Upper lobe of left lung (tissue), 6 donors: ENCODE measurements at places on chromosomes 3 and 15. TPM values are rescaled to one million over a fixed set of nuclear protein-coding genes. Genes with fewer than 3 reads are reported as not detected.

DNA sequence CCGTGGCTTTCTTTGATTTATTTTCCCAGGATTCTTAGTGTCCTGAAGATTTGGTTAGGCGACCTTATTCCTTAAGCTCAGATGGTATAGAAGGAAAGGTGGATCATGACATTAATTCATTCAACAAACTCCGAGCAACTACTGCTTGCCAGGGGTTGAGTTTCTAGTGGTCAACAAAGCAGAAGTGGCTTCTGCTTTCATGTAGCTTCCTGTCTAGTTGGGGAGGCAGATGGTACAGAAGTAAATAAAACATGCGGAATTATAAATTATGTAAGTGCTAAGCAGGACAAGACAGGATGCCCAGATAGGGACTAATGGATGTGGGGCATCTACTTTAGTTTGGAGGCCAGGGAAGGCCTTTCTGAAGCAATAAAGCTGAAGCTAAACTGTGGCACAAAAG is 15.6 kb downstream of the EEFSEC start:
- DNase-seq, result no peak

GRCh38 chr15:67862750-67863441 is 23.1 kb upstream of the RNU6-1 start:
- no peak for DNase-seq

DNA sequence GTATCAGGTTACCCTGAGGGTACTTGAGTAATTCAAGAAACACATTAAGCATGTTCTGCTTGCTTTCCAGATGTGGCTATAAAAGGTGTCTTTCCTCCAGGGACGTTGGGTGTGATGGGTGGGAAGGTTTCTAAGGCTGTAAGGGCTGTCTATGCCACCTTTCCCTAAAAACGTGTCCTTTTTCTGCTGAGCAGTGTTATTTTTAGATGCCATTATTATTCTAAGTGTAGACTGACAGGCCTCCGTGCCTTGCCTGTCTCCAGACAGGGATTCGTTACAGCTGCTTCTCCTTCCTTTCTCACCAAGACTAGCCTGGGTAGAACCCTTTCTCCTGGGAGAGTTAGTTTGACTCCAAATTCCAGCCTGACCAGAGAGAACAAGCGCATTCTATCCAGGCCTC is 26.8 kb upstream of the RHO start:
- no peak for DNase-seq

Gene WNT5A
- total RNA-seq, result 22.1 TPM

DNA sequence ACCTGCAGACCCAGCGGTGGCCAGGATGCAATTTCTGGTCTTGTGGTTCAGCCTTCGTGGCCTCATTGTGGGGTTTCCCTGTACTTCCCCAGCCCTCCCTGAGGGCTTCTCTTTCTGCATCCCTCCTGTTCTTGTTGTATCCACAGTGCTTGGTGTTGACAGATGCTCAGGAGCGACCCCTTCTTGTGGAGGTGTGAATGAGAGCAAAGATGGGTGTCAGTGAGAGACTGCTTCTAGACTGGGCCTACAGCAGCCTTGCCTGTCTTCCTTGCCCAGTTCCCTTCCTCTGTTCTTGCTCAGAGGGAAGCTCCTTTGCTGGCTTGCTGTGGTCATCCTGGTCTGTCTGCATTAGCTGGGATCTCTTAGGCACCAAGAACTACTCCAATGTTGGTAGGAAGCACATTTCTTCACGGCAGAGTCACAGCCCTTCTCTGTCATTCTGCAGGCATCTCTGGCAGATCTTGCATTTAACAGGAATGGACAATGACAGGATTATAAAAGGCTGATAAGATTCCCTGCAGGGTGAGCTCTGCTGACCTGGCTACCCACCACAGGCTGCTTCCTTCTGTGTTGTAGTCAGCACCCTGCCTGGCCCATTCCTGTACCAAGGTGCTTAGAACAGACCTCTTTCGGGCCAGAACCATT is 317.8 kb upstream of the C2CD4B start:
- no peak for DNase-seq

GRCh38 chr3:100125161-100125938 is 11.0 kb upstream of the FILIP1L start:
- no peak for DNase-seq

DNA sequence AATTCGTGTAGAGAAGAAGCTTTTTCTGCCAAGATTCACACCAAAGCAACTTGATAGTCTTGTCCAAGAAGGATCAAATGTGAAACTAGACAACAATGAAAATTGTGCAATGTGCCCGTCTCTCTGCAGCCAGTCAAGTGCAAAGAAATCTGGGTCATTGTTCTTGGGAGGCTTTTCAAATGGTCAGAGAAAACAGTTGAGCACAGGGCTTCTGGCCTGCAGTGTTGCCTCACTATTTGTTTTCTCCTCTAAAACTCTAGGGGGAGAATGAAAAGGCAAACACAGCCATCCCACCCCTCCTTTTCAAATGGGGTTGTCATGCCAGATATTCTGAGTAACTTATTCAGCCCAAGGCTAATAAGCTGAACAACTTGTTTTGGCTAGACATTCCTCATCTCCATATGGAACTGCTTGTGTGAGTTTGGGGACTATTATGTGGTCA is 417.6 kb upstream of the CDIN1 start:
- no peak for DNase-seq

- DNase-seq, result peak; percentile 95
Measured at GRCh38 chr3:52770496-52771333, at the start of gene NEK4. TSS of gene NEK4 (minus strand) at chr3:52770940. CDS start at chr3:52770746, 194 bp downstream.

- DNase-seq, result no peak
Measured at GRCh38 chr3:164679245-164679644, 399.1 kb downstream of the SI start.

GRCh38 chr15:71508081-71508682 is 302.2 kb upstream of the NR2E3 start:
- no peak for DNase-seq

Gene ZBTB38
- 95.7 TPM for total RNA-seq

GRCh38 chr15:74710319-74711094 is 14.7 kb upstream of the EDC3 start:
- DNase-seq, result no peak

DNA sequence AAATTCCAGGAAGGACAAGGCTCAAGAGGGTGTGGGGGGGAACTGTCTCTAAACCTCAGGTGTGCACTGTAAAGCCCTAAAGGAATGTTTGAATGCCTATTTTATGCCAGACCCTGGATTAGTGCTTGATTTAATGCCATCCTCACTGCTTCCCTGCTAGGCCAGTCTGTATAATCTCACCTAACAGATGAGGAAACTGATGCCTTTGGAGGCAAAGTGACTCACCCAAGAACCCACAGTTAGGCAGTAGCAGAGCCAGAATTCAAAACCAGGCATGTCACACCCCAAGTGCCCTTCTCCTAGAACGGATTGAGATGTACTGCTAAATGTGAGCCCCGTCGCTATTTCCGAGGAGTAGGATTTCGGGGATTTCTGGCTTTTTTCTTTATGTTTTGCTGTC is 7.8 kb downstream of the CAMK1 start:
- DNase-seq, result no peak

Gene ADGRG7
- total RNA-seq, result not detected

Gene GPR62
- not detected for total RNA-seq

DNA sequence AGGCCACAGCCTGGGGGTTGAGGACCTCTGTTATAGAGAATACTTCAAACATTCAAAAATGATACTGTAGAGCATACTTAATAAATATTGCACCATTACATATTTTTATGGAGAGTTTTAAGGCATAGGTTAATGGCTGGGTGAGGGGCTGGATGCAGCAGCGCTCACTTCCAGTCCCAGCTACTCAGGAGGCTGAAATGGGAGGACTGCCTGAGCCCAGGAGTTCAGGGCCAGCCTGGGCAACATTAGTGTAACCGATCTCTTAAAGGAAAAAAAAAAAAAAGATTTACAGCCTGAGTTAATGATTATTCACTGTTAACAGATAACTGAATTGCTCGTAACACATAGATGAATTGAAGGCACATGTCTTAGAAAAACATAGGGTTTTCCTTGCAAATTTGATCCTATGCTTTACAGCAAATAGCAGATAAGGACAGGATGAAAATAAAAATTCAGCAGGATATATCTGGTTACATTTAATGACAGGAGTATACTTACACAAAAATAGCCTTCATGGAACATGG is 282.9 kb downstream of the TBC1D5 start:
- no peak for DNase-seq

Gene SH2D7
- not detected for total RNA-seq

Gene ISLR
- 48.4 TPM for total RNA-seq

DNA sequence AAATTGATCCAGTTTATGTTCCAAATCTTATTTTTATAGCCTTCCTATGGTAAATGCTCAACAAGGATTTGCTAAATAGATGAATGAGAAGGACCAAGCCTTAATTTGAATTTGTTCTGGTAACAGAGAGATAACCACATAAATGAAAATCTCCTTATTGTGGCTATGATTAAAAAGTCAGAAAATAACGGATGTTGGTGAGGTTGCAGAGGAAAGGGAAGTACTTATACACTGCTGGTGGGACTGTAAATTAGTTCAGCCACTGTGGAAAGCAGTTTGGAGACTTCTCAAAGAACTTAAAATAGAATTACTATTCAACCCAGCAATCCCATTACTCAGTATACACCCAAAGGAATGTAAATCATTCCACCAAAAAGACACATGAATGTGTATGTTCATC is 26.2 kb downstream of the AAGAB start:
- no peak for DNase-seq

Gene REC114
- not detected for total RNA-seq

- no peak for DNase-seq
Measured at GRCh38 chr3:16504692-16505091, 8.8 kb downstream of the RFTN1 start.

Gene HCLS1
- total RNA-seq, result 141 TPM

GRCh38 chr3:38519000-38519399 is 22.9 kb downstream of the EXOG start:
- DNase-seq, result no peak

Gene ZNF639
- total RNA-seq, result 12.0 TPM

Gene MTHFS
- total RNA-seq, result 26.6 TPM

DNA sequence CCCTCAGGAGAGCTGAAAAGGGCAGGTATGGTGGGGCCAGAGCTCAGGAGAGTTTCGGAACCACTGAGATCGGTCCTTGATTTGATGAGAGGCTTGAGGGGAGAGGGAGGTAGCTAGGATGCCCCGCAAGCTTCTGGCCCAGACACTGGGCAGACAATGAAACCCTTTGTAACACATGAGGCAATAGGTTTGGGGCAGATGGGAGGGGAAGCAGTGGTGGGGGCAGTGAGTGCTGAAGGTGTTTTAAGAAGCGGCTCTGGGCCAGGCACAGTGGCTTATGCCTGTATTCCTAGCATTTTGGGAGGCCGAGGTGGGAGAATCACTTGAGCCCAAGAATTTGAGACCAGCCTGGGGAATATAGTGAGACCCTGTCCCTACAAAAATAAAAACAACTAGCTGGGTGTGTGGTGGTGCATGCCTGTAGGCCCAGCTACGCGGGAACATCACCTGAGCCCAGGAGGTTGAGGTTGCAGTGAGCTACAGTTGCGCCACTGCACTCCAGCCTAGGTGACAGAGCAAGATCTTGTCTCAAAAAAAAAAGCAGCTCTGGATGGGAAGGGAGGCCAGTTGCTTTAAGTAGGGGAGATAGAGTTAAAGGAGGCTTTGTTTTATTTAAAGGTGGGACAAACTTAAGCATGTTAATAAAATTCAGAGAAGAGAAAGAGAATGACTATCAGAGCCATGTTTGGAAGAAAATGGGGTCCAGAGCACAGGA is 9.6 kb upstream of the SNX22 start:
- DNase-seq, result no peak
